Esophagus muscularis mucosa (tissue), 4 donors: ENCODE measurements at places on chromosomes 1 and 21. TPM values are rescaled to one million over a fixed set of nuclear protein-coding genes. Genes with fewer than 3 reads are reported as not detected.

DNA sequence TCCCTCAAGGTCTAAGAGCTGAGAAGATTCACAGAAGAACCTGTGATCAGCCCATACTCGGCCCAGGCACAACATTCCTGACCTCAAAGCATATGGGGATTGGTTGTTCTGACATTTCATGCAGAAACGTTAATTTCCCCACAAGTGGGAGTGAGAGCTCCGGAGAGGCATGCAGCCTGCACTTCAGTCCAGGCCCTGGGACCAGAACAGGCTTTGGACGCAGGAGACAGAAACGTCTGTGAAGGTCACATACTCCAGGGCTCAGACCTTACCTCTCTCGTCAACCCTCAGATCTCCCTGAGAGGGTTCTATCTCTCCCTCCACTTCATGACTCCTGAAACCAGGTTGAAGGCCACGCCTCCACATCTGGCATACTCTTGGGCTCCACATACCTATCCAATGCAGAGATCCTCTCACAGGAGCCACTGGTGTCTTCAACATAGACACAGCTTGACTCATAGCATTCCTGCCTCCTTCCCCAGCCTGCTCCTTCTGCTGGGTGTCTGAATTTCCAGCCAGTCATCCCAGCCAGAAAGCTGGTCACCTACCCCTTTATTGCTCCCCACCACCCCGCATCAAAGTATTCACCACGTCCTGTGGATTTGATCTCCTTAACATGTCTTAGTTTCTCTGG, 149.2 kb downstream of the OMA1 start:
- no peaks in the 10 kb centered on the region for H3K27me3 ChIP-seq
- no peak overlapping the region for H3K27ac ChIP-seq
- peaks cover 6% of the 10 kb centered on the region for H3K4me1 ChIP-seq
- DNase-seq = no peak
- H3K36me3 ChIP-seq = no peaks in the 10 kb centered on the region

DNA sequence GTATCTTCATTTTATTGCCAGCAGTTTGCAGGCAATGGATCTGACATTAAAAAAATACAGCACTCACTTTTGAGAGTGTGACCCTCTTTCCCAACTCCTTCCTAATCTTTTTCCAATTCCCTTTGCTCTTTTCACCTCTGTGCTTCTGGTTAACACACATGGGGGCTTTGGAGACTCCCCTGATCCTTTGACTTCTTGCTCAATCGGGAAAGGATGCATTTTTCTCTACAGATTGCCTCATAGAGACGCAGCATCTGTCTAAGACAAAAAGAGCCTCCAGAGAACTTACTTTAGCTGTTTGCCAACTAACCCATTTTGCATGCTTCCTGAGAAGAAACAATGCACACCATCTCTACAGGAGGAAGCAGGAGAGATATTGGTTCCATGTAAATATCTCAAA, 378.3 kb downstream of the PBX1 start:
- peaks cover 15% of the 10 kb centered on the region for H3K4me1 ChIP-seq
- H3K36me3 ChIP-seq = no peaks in the 10 kb centered on the region
- DNase-seq = no peak
- H3K27ac ChIP-seq = no peak overlapping the region

DNA sequence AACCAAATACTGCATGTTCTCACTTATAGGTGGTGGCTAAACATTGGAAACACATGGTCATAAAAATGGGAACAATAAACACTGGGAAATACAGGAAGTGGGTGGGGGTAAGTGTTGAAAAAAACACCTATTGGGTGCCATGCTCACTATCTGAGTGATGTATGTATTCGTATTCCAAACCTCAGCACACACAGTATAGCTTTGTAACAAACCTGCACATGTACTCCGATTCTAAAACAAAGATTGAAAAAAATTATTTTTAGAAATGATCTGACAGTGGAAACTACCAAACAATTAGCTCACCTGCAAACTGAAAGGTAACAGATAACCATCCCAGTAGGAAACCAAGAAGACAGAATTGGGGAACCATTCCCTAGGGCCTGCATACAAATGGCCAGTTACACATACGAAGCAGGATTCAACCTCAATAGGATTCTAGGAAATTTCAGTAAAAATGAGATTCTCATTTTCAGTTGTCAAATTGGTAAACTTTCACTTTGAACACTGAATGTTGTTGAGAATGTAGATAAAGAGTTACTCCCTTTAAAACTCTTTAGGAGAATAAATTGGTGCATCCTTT, 88.1 kb upstream of the LRRC8D start:
- no peak overlapping the region for H3K27ac ChIP-seq
- H3K4me3 ChIP-seq = no peak overlapping the region
- H3K36me3 ChIP-seq = no peaks in the 10 kb centered on the region
- H3K4me1 ChIP-seq = peaks cover under 1% of the 10 kb centered on the region
- DNase-seq = no peak

The IFI44 gene
- 10.3 TPM for total RNA-seq

The SEC16B gene
- total RNA-seq = 2.6 TPM

The PSRC1 gene
- 5.3 TPM for total RNA-seq

DNA sequence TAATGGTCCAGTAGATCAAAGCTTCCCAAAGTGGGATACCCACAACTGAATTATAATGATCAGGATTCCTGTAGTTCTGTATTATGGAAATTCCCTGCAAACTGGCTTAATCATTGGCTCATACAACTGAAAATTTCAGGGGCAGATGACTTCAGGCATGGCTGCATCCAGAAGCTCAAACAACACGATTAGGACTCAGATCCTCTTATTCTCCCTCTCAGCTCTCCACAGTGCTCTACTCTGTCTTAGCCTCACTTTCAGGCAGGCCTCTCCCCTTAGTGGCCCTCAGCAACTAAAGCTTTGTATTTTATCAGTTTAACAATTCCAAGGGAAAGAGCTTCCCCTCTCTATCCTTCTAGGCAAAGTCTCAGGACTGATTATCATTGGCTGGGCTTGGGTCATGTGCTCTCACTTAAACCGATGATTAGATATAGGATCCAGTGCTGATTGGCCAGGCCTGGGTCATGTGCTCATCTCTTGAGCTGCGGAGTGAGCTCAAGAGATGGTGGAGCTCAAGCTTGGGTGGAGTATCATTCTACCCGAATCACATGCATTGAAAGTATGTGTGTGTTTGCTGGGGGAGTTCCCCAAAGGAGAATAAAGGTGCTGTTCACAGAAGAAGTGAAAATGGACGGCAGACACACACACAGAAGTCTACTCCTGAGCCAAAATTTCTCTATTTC, 57.9 kb upstream of the RUNX3 start:
- DNase-seq = no peak
- H3K27ac ChIP-seq = no peak overlapping the region
- no peaks in the 10 kb centered on the region for H3K27me3 ChIP-seq
- H3K4me1 ChIP-seq = no peaks in the 10 kb centered on the region

DNA sequence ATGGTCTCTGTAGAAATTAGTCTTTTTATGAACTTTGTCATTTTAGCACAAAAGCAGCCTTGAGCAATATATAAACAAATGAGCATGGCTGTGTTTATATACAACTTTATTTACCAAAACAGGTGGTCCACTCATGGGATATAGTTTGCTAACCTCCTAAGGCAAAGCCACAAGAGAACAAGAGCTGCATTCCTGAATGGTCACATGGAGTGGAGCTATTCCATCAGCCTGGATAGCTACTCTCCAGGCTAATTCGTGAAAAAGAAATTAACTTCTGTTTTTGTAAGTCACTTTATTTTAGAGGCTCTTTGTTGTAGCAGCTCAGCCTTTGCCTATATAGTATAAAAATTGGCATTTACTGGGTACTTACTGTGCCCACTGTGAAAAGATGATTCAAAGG, 163.3 kb upstream of the FAM78B start:
- H3K36me3 ChIP-seq = no peaks in the 10 kb centered on the region
- no peak for DNase-seq
- no peaks in the 10 kb centered on the region for H3K4me1 ChIP-seq
- no peak overlapping the region for H3K27ac ChIP-seq
- H3K4me3 ChIP-seq = no peak overlapping the region
